Effector memory CD4-positive, alpha-beta T cell (primary cell): ENCODE measurements at places on chromosomes 6 and 20.

DNA sequence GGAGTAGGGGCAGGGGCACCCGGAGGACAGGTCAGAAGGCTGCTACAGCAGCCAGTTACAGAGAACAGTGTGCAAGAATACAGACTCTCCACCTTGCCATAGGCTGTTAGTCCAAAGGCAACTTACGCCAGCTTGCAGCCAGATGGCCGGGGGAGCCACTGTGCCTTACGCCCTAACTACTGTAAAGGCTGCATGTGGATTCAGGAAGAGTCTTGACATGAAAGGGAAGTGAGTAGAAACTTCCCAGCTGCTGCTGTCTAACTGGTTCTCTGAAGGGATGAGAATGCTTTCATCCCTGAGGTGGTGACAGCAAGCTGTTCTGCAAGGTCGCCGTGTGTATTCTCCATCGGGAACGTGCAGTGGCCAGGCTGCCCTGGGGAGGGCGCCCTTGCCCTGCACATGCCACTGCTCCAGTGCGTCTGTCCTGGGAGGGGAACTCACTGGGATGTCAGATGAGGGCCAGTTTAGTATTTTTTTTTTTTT lies 46.1 kb downstream of the LYRM4 start:
- DNase-seq = no peak

DNA sequence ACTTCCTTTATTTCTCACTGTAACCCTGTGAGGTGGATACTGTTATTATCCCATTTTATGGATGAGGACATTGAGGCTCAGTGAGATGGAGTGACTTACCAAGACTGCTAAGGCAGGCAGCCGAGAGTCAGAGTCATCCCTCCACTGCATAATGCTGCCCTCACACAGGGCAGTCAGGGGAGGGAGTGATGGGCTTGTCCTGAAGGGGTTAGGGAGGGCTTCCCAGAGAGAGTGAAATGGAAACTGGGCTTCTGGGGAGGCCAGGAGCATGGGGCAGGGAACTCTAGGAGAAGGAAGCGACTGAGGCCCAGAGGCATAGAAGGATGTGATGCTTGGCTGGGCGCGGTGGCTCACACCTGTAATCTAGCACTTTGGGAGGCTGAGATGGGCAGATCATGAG lies 31.1 kb downstream of the TM9SF4 start:
- no peak for DNase-seq

DNA sequence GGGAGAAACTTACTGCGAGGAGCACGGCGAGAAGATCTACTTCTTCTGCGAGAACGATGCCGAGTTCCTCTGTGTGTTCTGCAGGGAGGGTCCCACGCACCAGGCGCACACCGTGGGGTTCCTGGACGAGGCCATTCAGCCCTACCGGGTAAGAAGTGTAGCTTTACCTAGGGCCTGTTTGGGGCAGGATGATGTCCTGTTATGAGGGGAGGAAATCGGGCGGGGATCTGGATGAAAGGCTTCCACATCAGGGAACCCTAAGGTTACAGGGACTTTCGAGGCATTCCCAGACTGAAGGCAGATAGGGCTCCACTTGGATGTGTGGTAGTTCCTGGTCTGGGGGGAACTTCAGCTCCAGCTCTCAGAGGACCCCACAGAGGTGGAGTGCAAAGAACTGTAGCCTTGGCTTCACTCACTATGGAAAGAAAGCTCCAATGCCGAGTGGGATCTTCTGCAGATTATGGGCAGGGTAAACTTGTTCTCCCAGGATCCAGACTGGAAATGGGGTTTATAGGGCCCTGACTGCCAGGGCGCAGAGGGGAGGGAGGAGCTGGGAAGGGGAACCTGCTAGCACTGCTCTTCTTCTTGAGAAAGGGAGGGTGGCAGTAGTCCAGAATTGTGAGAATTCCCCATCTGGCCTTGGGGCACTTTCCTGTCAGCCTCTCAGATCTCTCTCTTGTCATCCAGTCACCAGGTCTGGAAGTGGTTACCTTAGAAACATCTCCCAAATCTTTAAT lies 740 bp downstream of the TRIM15 start:
- no peak for DNase-seq

DNA sequence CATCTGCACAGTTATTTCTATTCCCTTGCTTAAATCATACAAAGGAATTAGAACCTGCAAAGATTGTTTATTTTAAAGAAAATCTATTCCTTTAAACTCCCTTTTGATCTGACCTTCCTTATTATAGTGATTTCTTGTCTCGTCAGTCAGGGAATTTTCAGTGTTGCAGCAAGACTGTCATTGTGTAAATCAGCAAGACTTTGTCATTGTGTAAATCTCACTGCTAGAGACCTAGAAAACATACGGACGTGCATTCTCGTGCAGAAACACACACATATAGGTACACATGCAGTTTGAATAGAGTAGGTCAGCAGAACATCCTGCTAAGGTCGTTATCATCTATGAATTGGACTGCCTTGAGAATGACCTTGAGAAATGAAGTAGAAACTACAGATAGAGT lies 6.2 kb upstream of the SGK1 start:
- no peak for DNase-seq

DNA sequence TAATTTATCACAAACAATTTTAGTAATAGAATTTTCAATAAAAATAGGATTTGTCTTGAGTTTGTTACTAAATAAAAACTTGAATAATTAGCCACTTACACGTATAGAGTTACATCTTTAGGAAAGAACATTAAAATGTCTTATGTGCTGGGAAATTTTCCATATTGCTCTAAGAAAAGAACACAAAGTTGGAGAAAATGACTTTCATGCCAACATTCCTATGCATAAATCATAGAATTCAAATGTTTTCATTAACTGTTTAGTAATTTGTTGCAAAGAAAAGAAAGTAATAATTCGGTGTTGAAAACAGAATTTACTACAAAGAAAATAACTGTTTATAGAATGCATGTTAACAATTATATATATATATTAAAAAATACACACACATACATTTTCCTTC lies 4.7 kb upstream of the TBC1D32 start:
- no peak for DNase-seq

- no peak for DNase-seq
Observed at GRCh38 chr20:37933786-37934633, 31.1 kb downstream of the VSTM2L start.

DNA sequence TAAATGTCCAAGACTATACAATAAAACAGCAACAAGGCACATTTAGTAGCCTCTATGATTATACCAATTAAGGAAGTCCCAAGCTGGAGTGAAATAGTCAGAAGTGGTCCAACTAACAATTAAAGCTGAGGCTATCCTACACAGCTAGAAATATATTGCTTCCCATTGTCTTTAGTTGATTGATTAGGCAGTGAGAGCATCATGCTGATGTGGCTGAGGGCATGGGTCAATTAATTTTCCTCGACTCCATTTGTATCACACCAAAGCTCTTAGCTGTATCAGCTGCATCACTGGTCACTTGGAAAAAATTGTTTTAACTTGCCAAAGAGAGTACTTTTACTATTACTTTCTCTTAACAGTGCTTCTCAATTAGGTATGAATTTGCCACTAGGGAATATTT lies 328.7 kb upstream of the NT5E start:
- no peak for DNase-seq
